ENCODE measurements at places on chromosomes 13 and 19.

DNA sequence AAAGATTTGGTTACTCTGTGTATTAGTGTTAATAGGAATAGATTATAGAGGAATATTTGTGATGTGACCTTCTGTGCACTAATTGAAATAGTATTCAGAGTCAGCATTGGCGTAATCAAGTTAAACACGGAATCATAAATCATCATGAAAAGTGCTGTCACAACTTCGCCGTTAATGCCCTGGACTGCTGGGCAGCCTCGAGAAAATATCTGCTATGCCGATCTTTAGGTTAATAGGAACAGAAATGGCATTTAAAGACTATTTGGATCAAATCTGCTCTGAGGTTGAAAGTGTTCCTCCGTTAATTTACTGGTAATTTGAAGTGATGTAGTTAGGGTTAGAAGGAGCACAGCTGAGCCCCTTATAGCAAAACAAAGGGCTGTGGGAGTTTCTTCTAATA lies 219.0 kb downstream of the MZT1 start:
- no peak for DNase-seq

- DNase-seq: peak; percentile 73
Measured at GRCh38 chr19:49157445-49158224, at the start of gene TRPM4. TSS of gene TRPM4 (plus strand) at chr19:49157792. CDS start at chr19:49157867, 75 bp downstream.

GRCh38 chr13:30421093-30422053 lies 920 bp upstream of the UBE2L5 start:
- DNase-seq: peak; percentile 45

GRCh38 chr19:5145521-5146511 lies 176.9 kb downstream of the KDM4B start:
- DNase-seq: no peak

GRCh38 chr13:40537146-40537895 lies 129.1 kb downstream of the FOXO1 start:
- no peak for DNase-seq

DNA sequence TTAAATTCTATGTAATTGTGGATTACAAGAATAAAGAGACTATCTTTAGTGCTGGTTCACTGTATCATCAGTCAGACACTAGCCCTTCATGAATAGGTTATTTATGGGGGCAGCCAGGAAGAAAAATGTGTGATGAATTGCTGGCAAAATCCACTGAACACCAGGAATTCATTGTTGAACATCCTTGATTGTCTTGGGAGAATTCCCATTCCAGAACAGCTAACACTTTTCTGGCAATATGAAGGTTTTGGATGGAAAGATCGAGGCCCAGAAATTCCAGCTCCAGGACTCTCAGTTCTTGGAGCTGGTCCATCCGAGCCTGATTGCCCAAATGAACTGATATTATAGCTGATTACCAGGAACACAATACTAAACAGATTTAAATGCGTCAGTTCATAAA lies 11.5 kb upstream of the SPART start:
- DNase-seq: no peak

GRCh38 chr19:4952945-4953344 lies 16.0 kb upstream of the KDM4B start:
- DNase-seq: no peak

GRCh38 chr19:46605356-46605821 lies 4.3 kb downstream of the CALM3 start:
- no peak for DNase-seq

DNA sequence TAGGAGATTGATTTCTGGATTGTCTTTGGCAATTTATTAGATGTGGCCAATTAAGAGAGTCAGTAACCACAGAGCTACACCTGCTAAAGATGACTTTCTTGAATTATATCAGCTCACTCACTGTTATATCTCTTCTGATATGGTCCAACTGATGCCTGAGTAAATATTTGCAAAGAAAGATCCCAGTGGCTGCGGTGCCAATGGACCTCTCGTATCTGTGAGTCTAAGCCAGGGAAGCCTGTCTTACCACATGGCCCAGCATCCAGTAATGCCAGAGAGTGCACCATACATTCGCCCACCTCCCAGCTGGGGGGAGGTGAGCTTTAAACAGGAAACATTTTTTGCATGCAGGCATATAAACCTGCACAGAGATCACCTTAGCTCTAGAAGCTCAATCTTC lies 82.7 kb upstream of the SLC15A1 start:
- no peak for DNase-seq

- DNase-seq: no peak
Measured at GRCh38 chr13:47008318-47008717, 111.5 kb upstream of the HTR2A start.

DNA sequence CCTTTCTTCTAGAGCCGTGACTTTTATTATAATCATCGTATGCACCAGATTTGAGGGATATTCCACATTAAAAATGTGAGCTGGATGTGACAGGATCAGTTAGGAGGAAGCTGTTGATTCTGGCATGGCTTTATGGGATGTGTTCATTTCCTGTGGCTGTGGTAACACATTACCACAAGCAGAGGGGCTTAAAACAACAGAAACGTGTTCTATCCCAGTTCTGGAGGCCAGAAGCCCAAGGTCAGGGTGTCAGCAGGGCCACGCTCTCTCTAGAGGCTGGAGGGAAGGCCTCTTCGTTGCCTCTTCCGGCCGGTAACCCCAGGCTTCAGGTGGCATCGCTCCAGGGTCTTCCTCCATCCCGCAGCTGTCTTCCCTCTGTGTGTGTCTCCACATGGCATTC lies 14.5 kb downstream of the MED25 start:
- DNase-seq: no peak

GRCh38 chr19:7865262-7865911 lies 8.8 kb downstream of the PRR36 start:
- DNase-seq: no peak

GRCh38 chr19:33401683-33402420 lies 28.3 kb downstream of the CEBPG start:
- DNase-seq: no peak

DNA sequence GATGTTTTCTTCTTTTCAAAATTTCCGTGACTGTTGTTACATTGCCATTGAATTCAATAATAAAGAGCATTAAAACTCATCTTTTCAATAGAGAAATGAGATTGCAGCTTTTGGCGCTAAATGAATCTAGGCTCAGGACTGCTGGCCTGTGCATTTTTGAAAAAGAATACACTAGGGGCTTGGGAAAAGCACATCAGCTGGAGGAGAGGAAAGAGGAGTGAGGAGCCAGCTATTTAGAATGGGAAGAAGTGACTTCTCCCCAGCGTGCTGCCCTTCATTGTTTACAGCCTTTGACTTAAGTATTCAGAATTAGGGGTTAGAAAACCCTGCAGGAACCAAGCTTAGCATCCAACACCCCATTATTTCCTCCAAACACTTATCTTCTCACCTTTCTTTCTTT lies 43.3 kb downstream of the TNFSF11 start:
- DNase-seq: no peak

- DNase-seq: no peak
Measured at GRCh38 chr13:86606264-86606663, 807.0 kb upstream of the SLITRK6 start.

DNA sequence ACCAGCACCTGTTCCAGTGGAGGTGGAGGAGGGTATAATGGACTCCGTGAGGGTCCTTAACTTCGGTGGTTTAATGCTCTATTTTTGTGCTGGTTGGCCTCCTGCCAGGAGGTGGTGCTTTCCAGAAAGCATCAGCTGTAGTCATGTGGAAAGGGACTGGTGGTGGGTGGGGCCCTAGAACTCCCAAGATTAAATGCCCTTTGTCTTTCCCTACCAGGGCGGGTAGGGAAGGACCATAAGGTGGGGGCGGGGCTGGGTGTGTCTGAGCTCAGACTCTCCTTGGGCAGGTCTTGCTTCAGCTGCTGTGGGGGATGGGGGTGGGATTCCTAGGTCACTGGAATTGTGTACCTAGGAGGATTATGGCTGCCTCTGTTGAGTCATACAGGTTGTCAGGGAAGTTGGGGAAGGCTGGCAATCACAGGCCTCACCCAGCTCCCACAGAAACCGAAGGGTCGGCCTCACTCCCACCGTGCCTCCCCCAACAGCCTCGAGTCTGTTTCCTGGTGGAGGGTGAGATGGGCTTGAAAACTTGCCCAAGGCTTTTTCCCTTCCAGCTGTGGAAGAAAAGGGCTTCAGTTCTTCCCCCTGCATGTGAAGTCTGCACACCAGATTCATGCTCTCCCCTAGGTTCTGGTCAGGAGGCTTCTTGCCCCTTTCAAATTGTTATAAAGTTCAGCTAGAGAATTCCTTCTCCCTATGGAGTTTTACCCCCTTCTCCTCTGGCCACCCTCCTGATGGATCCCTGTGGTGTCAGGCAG lies 60.3 kb upstream of the CLDN10 start:
- DNase-seq: no peak

GRCh38 chr19:3981736-3982681 lies 3.3 kb downstream of the EEF2 start:
- DNase-seq: no peak

GRCh38 chr19:28736528-28736927 lies 476.4 kb downstream of the UQCRFS1 start:
- DNase-seq: no peak

DNA sequence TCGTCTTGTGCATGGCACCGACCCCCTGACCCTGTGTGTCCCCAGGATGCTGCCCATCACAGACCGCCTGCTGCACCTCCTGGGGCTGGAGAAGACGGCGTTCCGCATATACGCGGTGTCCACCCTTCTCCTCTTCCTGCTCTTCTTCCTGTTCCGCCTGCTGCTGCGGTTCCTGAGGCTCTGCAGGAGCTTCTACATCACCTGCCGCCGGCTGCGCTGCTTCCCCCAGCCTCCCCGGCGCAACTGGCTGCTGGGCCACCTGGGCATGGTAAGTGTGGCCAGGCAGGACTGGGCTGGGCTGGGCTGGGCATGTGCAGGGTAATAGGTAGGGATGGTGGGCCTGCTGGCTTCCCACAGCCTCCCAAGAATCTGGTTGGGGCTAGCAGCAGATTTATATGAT lies 17.0 kb downstream of the CYP4F22 start:
- no peak for DNase-seq

- no peak for DNase-seq
Measured at GRCh38 chr13:44218501-44219240, 155.0 kb upstream of the SERP2 start.

GRCh38 chr19:4268816-4269430 lies 10.1 kb upstream of the SHD start:
- no peak for DNase-seq

- no peak for DNase-seq
Measured at GRCh38 chr19:5152767-5153532, 184.0 kb downstream of the KDM4B start.

DNA sequence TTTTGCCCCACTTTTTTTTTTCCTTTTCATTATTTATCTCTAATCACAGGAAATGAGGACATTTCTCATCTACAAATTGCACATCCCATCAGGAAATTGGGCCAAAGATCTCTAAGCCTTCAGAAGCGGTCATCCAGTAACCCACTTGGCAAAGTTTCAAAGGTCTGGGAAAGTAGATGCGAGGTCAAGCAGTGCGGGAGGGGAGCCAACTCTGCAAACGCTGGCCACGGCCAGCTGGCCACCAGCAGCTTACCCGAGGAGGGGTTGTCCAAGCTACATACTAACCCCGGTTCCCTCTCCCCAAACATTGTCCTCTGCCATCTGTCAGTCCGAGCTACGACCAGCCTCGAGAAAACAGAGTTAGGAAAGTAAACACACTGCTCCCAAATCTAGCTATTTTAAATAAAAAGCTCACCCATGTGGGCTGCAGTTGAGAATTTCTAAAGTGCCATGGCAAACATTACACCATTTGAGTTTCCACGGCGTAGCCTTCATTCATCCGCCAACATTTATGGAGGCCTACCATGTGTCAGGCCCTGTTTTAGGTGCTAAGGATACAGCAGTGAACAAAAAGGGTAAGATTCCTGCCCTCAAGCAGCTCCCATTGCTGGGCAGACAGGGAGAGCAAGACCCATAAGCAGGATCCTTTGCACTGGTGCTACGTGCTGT lies 11.5 kb downstream of the FFAR2 start:
- DNase-seq: no peak

- DNase-seq: no peak
Measured at GRCh38 chr13:25171170-25171516, 945 bp downstream of the AMER2 start.

DNA sequence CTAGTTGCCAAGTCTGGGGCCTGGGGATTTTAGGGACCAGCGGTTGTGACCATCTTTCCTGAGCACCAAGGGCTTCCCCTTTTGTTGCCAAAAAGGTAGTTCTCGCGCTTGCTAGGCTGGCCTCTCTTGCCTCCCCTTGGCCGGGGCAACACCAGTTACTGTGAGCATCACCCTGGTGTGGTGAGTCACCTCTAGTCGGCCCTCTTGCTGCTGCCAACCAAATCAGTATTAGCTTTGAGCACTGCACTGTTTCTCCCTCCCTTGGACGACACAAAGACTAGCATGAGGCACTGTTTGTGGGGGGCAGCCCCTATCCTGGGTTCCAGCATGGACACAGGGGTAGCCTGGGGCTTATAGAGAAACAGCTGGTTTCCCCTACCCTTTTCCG lies 6.9 kb downstream of the SYDE1 start:
- no peak for DNase-seq

DNA sequence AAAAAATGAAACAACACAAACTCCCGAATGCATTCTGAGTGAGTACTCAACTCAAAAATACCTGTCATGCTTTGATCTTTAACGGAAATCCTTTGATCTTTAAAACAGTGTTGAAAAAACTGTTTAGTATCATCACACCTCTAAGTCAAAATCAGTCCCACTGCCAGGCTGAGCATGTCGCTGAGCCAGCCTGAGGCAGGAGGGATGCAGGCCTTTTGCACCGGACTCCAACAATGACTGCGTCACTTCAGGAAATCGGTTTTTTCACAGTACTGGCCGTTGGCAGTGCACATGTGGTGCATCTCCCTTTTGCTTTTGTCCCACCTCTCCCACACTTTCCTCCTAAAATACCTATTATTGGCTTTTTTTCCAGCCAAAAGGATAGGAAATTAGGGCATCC lies 78.2 kb downstream of the SHISA2 start:
- DNase-seq: no peak

DNA sequence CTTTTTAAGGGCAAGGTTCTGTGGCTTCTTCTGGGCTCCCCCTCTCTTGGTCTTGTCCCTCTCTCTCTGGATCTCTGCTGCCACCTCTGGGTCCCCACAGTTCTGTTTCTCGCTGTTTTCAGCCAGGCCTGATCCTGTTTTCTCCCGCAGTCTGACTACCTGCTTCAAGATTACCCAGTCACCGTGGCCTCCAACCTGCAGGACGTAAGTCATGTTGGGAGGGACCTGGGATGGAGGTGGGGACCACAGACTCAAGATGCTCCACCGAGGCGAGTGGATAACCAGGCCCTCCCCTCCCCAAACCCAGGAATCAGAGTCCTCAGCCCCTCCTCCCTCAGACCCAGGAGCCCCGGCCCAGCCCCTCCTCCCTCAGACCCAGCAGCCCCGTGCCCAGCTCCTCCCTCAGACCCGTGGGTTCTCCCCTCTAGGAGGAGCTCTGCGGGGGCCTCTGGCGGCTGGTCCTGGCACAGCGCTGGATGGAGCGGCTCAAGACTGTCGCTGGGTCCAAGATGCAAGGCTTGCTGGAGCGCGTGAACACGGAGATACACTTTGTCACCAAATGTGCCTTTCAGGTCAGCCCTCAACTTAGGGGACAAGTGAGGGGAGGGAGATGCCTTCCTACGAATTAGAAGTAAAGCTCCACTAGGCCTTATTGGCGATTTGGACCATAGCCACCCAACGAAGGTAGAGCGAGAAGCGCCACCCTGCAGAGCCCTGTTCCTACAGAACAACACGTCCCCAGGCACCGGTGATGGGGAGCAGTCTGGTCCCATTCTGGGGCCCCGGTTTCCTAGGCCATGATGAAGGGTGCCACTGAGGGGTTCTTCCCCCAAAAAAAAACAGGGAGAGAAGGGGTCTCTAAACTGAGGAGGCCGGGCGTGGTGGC lies 2.2 kb downstream of the FLT3LG start:
- peak; percentile 81 for DNase-seq
